ENCODE measurements at places on chromosomes 12 and 14.

DNA sequence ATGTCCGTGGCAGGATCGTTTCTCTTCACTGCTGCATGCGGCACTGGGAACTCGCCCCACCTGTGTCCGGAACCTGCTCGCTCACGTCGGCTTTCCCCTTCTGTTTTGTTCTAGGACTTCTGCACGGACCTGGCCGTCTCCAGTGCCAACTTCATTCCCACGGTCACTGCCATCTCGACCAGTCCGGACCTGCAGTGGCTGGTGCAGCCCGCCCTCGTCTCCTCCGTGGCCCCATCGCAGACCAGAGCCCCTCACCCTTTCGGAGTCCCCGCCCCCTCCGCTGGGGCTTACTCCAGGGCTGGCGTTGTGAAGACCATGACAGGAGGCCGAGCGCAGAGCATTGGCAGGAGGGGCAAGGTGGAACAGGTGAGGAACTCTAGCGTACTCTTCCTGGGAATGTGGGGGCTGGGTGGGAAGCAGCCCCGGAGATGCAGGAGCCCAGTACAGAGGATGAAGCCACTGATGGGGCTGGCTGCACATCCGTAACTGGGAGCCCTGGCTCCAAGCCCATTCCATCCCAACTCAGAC, 1.2 kb downstream of the FOS start:
- no peak for DNase-seq

- DNase-seq = no peak
Measured at GRCh38 chr14:83085725-83086124, 1552.1 kb upstream of the SEL1L start.

- DNase-seq = no peak
Measured at GRCh38 chr12:48988030-48988649, 10.0 kb downstream of the WNT1 start.

DNA sequence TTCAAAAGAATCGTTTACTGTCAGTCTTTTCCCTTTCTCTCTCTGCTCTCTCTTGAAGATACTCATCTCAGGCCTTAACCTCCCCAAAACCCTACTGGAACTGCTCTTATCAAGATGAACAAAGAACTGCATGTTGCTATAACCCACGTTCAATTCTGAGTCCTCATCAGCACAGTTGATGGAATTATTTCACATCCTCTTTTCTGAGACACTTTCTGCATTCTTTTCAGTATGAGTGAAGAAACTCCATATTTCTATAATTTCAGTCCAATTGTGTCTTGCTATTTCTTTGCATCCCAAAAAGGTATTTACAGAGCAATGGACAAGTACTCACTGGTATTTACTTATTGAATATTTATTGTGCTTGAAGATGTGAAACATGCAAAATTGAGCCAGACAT, 160.1 kb upstream of the CPNE8 start:
- no peak for DNase-seq

DNA sequence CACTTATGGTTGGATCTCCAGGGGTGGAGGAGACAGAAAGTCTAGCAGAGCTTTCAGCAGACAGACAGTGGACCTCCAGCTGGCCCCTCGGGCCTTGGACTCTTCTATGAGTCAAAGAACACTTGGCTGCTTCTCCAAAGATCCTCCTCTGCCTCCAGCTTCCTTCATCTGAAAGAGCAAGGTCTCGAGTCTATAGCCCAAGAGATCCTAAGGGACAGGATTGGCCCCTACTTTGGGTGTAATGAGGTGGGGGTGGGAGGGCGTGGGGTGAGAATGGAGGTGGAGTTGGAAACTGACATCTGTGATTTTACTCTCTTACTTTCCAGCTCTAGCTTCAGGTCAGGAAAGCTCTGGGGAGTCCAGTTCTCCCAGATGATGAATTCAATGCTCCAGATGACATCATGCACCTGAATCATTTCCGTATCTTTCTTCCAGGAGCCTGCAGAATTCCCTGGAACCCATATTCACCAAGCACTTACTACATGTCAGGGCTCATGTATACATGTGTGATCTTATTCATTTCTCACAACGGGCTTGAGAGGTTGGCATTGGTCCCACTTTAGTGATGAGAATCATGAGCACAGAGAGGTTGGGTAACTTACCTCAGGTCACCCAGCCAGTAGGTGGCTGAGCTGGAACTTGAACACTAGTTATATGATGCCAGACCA, 10.2 kb upstream of the PGF start:
- no peak for DNase-seq

- DNase-seq = no peak
Measured at GRCh38 chr14:100381395-100382105, 58.4 kb downstream of the SLC25A47 start.

GRCh38 chr12:40058721-40059190, 47.1 kb downstream of the SLC2A13 start:
- DNase-seq = no peak

DNA sequence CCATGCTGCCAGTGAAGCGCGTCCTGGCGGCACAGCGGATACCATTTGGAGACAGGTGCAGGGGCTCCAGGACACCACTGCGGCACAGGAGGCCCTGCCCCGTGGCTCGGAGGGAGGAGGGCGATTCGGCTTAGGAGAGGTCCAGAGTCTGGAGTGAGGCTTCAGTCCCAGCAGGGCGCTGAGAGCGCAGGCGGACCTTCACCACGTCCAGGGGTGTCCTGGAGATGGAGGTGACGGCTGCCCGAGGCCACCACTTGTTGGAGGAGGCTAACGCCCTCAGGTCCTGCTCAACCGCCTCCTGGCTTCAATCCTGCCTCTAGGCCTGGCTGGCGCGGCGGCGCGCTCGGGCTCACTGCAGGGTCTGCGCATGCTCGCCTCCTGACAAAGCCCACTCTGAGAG, 45.7 kb downstream of the EIF2S3B start:
- no peak for DNase-seq

- no peak for DNase-seq
Measured at GRCh38 chr14:104394409-104394851, 185.1 kb upstream of the C14orf180 start.

DNA sequence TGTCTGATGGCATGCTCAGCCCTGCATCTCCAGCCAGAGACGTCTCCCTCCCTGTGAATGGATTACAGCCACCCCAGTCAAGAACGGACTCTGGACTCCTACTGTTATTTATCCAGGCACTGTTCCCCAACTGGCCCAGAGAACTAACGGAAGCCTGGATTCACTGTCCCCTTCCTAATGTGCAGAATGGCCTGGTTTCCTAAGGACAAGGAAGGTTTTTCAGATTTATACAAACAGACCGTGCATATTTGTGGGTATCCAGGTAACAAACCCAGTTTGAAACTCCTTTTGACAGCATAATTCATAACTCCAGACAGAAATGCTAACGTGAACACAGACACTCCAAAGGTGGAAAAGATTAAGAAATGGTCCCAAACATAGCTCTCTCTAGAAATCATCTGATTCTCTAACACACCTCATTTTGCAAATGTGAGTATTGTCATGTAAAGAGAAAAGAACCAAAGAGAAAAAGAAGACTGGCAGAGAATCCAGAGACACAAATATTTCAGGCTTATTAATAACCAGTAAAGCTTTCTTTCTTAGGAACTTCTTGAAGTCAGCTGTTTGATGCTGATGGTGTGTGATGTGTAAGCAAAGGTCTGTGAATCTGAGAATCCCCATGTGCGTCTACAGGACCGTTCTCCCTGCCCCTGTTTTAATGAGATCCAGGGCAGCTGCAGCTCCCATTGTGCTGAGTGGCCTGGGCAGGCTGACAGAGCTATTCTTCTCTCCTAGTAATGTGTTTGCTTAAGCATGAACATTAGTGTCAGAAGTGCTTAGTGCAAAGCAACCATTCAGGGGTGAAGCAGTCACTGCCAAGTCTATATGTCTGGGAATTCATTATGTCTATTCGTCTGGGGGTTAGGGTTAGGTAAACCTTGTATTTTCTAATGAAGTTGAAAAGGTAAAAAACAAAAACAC, 86.8 kb upstream of the HIF1A start:
- DNase-seq = no peak

DNA sequence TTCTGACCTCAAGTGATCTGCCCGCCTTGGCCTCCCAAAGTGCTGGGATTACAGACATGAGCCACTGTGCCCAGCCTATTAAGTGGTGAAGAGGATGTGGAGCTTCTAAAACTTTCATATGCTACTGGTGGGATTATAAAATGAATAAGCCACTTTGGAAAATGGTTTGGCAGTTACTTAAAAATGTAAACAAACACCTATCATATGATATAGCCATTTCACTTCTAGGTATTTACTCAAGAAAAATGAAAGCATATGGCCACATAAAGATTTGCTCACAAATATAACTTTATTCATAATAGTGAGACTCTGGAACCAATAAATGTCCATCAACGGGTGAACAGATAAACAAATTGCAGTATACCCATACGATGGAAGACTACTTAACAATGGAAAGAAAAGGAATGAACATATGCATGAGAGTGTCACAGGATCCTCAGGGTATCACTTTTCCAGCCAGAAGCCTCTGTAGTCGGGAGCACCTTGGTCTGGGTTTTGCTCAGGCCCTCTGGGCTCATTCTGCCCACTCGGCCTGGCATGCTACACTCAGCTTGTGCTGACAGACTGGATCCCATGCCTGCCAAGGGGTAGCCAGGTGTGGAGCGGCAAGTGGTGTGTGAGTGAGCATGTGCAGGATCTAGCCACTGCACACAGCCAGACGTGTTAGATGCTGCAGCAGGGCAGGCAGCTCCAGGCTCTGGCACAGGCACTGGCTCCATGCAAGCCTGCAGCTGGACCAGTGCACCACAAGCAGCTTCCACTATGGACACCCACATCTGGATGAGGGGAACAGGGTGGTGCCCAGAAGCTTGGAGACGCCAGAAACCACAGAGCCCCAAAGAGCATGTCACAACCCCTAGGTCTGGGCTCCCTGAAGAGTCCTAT, 213.2 kb upstream of the DIO3 start:
- no peak for DNase-seq

- DNase-seq = no peak
Measured at GRCh38 chr14:94903883-94904282, 134.0 kb upstream of the GSC start.

DNA sequence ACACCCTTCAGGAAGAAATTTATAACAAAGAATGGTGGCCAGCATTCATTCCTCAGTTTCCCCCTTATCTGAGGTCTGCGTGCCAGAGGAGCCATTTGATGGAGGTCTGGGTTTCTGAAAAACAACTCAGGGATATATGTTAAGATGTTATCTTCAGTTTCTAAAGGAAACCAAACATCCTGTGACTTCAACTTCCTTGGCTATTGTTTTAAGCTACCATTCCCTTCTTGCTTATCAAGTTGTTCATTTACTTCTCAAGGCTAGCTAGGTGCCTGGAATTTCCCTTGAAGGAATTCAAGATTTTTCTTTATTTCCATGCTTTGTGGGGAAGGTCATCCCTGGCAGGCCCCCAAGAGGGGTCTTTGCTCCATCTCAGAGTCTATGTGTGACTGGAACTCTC, 27.1 kb upstream of the OXA1L start:
- DNase-seq = no peak

GRCh38 chr12:10159280-10159679, 12.7 kb downstream of the OLR1 start:
- DNase-seq = no peak

DNA sequence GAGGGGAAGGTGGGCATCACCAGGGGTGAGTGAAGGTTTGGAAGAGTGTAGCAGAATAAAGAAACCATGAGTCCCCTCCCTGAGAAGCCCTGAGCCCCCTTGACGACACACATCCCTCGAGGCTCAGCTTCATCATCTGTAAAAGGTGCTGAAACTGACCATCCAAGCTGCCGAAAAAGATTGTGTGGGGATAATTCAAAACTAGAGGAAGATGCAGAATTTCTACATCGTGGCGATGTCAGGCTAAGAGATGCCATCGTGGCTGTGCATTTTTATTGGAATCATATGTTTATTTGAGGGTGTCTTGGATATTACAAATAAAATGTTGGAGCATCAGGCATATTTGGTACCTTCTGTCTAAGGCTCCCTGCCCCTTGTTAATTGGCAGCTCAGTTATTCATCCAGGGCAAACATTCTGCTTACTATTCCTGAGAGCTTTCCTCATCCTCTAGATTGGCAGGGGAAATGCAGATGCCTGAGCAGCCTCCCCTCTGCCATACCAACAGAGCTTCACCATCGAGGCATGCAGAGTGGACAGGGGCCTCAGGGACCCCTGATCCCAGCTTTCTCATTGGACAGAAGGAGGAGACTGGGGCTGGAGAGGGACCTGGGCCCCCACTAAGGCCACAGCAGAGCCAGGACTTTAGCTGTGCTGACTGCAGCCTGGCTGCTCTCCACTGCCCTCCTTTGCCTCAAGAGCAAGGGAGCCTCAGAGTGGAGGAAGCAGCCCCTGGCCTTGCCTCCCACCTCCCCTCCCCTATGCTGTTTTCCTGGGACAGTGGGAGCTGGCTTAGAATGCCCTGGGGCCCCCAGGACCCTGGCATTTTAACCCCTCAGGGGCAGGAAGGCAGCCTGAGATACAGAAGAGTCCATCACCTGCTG, 7.0 kb downstream of the SERPINA1 start:
- DNase-seq = no peak

DNA sequence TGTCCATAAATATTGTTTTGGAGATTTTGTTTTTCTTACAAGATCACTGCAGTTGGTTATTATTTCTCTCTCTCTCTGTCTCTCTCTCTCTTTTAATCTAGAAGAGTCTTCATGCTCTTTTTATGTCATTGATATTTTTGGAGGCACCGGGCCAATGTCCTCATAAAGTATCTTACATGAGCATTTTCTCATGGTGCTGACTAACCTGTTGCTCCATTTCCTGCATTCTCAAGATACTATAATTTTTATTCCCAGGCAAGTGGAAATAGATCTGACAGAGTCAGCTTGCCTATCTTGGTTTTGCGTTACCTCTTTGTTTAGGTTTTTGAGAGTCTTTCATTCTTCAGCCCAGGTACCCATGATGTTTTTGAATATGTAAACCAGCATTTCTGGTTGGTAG, 938.8 kb upstream of the FBXO33 start:
- no peak for DNase-seq

- DNase-seq = no peak
Measured at GRCh38 chr12:116299665-116300328, 22.3 kb upstream of the MED13L start.

GRCh38 chr12:75738486-75738885, 227.1 kb upstream of the KRR1 start:
- peak; percentile 30 for DNase-seq

GRCh38 chr12:99680276-99680675, 32.7 kb downstream of the GARIN6 start:
- DNase-seq = no peak

DNA sequence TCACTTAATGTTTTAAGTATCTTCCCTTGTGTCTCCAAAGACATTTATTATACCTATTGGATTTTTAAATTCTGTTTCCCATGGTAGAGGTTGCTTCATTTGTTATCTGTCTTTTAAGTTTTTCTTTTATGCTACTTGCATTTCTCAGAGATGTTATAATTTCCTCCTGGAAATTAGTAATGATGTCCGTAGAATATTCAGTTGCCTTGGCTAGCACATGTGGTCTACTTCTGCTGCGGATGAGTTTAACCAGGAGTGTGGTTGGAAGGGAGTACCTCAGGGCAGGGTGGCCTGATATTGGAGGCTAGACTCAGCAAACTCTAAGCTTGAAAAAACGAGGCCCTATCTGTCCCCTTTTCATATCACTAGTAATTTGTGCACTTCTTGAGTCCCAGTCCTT, 8.8 kb upstream of the EVL start:
- no peak for DNase-seq

DNA sequence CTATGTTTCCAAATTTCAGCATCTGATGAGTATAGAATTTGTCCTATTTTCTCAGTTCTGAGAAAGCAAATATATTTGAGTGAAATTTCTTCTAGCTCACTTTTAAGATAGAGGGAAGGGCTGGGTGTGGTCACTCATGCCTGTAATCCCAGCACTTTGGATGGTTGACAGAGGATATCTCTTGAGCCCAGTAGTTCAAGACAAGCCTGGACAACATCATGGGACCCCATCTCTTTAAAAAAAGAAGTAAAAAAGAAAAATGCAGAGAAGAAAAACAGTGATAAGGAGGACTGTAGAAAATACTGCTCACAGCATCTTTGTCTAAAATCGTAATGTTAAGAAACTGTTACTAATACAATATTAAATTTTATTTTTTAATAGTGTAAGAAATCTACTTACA, 2.3 kb upstream of the OR6C70 start:
- DNase-seq = no peak

All from activated T-cell treated with anti-CD3 and anti-CD28 coated beads for 4 hours (primary cell).